ENCODE measurements at places on chromosomes 3 and 15.

- no peak for DNase-seq
Measured at GRCh38 chr15:41915255-41915994, 21.6 kb upstream of the SPTBN5 start.

DNA sequence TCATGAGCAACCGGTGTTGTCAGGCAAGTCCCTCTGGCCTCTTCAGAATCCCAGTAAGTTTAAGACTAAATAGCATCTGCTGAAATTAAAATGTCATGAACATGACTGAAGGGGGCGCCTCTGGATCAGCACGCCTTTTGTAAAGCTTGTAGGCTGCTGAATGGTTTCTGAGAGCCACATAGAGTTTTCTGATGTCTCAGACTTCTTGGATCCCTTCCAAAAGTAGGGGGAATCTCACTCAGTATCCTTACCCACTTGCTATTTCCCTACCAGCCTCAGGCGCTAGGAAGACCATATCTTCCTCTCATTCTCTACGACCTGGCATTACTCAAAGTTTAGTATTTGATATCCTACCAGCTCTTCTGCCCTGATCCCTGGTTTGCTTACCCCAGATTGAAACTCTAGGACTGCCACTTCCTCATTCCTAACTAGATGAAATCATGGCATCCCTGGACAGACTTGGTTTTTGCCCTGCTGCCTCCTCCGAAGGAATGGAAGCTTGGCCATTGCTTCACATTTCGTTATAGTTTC lies 62.7 kb upstream of the CD47 start:
- DNase-seq, result peak; percentile 40

- DNase-seq, result no peak
Measured at GRCh38 chr15:78179286-78179840, 30.2 kb downstream of the IDH3A start.

GRCh38 chr15:40258544-40258943 lies 19.7 kb downstream of the PAK6 start:
- DNase-seq, result no peak

DNA sequence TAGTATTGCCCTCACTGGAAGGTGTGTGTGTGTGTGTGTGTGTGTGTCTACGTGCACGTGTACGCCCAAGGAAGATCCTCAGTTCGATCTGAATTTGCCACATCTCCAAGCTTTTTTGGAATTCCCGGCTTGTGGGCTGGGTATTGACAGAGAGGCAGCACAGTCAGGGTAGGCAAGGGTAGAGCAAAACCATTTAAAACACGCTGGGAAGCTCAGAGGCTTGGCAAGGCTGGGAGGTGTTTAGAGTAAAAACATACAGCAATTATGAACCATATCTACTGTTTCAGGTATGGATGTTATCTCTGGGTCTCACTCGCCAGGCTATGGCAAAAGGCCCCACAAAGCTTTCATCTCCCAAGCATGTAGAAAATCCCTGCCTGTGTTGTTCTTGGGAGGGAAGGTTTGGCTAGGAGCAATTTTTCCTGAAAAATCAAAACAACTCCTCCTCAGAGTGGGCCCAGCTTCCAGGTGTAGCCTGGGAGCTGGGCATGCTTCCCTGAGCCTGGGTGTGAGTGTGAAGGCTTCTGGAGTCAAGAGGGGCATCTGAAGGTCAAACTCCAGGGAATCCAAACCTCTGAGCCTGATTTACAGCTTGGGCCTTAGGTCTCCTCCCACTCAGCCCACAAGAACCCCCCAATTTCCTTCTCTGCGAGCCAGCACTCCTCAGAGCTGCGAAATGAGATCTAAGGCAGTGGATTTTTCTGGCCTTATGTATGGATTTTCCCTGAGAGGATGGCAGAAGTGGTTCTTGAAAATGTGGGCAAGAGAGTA lies 244.8 kb upstream of the TPRG1 start:
- DNase-seq, result no peak

DNA sequence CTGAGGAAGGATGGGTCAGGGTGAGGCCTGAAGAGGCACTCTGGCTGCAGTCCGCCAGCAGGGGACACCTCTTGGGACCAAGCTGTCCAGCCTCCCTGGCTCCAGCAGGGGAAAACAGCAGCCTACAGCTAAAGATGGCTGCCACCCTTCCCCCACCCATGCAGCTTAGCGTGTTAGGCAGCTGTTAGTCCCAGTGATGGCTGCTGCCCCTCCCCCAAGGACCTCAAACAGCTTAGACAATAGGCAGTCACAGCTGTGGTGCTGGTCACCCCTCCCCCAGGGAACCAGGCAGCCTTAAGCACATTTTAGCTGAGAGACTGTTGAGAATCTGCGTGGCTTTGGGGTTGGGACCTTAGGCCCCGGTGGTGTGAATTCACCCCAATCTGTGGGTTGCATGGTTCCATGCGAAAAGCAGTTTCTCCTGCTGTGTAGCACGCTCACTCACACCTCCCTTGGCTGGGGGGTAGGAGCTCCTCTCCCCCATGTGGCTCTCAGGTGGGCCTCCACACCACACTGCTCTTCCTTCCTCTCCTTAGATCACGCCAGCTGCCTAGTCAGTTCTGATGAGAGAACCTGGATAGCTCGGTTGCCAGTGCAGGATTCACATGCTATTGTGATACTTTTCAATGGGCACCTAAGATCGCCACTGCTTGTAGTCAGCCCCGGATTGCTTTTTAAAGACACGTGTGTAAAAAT lies 140.5 kb upstream of the CADPS start:
- DNase-seq, result no peak

DNA sequence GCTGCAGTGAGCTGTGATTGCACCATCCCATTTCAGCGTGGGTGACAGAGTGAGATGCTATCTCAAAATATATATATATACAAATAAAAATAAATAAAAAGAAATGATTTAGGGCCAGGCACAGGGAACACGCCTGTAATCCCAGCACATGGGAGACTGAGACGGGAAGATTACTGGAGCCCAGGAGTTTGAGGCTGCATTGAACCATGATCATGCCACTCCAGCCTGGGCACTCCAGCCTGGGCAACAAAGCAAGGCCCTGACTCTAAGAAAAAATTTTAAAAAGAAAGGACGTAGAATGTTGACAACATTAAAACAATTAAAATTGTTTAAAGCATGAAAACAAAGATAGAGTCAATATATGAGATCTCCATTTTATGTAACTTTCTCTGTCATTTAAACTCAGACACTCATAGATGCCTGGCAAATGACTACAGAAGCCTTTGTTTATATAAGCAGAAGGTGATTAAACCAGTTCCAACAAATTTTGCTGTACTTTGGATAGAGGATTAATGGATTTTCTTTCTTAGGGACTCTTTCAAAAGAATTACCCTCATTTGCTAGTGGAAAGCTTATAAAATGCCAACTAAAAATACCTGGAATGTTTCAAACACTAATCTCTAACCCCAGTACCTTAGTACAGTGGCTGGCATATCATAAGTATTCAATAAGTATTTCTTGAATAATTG lies 10.7 kb upstream of the TRPM7 start:
- no peak for DNase-seq

Measured in central memory CD4-positive, alpha-beta T cell (primary cell).